ENCODE measurements at places on chromosomes 4 and X.

DNA sequence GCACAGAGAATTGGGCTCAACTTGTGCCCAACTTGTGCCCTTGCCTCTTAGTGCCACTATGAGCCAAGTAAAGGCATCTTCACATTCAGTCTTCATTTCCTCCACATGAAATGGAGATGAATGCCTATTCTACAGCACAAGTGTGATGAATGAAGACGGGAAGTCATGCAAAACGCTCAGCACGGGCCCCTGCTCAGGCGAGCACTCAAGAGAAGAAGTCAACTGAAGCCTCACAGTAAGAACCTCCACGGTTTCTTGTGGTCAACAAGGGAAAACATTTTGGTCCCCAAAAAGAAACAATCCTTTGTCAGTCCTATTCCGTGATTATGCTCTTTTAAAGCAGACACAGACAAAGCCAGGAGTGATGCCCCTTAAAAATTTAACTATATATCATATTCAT, 87.0 kb downstream of the IRF2 start:
- no peak for DNase-seq

- no peak for DNase-seq
Measured at GRCh38 chrX:24014388-24015018, 12.5 kb downstream of the KLHL15 start.

GRCh38 chr4:183971929-183972490, 66.9 kb downstream of the STOX2 start:
- no peak for DNase-seq

- DNase-seq, result no peak
Measured at GRCh38 chrX:47596256-47596655, 14.0 kb downstream of the TIMP1 start.

GRCh38 chrX:110320381-110320987, 2.6 kb upstream of the AMMECR1 start:
- no peak for DNase-seq

DNA sequence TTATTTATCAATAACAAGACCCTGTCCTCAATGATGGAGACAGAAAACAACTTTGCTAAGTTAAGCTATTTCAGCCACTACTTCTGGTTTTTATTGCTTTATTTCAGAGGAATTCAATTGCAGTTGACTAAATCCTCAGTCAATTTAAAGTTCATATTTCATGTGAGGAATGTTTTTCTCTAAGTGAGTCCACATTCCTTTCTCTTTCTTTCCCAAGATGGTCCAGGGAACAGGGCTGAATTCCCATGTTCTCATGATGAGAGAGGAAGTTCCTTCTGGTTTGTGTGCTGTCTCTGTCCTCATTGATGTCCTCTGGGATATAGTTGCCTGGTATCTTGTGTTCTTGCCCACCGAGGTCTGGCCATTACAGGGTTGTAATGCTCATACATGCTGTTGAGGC, 117.2 kb downstream of the SLIT2 start:
- no peak for DNase-seq

- DNase-seq, result no peak
Measured at GRCh38 chrX:134374910-134375309, 85.1 kb upstream of the HPRT1 start.

DNA sequence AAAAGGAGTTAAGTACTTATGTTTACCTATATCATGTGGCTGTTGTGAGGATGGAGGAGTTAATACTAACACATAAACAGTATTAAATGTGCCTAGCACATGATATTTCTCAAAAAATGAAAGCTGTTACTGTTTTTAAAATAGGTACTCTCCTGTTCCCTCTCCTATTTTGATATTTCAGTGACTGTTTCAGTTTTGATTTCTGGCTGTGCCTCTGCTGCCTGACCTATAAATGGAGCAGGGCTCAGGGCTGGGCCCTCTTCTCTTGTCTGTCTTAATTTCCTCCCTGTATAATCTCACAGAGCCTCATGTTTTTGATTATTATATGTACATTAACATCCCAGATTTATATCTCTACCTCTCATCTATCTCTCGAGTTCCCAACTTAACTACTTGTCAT, 93.3 kb downstream of the UGT8 start:
- no peak for DNase-seq

DNA sequence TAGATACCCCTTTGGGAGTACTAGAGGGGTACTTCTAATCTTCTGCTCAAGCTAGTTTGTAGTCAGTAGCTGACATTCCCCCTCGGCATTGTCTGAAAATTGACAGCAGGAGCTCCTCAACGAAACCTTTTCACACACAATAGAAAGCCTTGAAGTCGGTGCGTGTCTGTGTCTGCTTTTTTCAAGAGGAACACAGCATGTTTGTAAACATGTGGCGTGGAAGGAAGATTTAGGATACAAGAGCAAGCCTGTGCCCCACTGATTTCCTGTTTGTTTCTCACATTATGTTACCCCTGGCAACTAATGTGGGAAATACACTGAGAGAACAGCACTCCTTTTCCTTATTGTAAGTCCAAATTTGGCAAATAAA, 252.6 kb downstream of the ANKRD50 start:
- DNase-seq, result peak; percentile 9

Data from astrocyte of the cerebellum (primary cell).